DMS79 (cell line): ENCODE measurements at places on chromosomes 16 and 17.

DNA sequence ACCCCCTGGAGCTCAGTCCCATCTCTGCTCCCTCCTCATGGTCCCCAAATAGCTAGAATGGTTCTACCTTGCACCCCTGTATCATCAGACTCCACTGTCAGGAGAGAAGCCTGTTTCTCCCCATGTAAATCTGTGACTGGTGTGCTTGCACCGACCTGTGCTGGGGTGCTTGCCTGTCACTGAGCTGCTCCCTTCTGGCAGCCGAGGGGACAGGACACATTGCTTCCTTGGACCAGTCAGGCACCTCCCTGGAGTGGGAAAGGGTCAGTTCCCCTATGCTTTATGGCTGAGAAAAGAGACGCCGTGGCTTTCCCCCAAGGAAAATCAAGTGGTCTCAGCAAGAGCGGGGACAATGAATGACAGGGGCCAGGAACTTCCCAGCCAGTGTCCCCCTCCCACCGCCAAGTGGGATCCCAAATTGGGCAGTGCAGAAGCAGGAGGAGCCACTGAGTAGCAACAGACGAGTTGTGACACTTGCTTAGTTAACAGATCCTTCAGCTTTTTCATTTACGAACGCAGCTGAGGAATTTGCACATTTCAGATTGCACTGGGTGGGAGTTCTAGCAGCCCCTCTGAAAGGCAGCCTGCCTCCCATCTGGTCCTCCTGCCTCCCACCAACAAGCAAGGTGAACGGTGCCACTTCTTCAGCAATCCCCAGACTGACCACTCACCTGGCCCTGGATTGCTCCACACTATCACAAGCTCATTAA is 156.4 kb downstream of the KATNIP start:
- no peak for DNase-seq

GRCh38 chr17:32807577-32807976 is 69.3 kb downstream of the MYO1D start:
- no peak for DNase-seq

DNA sequence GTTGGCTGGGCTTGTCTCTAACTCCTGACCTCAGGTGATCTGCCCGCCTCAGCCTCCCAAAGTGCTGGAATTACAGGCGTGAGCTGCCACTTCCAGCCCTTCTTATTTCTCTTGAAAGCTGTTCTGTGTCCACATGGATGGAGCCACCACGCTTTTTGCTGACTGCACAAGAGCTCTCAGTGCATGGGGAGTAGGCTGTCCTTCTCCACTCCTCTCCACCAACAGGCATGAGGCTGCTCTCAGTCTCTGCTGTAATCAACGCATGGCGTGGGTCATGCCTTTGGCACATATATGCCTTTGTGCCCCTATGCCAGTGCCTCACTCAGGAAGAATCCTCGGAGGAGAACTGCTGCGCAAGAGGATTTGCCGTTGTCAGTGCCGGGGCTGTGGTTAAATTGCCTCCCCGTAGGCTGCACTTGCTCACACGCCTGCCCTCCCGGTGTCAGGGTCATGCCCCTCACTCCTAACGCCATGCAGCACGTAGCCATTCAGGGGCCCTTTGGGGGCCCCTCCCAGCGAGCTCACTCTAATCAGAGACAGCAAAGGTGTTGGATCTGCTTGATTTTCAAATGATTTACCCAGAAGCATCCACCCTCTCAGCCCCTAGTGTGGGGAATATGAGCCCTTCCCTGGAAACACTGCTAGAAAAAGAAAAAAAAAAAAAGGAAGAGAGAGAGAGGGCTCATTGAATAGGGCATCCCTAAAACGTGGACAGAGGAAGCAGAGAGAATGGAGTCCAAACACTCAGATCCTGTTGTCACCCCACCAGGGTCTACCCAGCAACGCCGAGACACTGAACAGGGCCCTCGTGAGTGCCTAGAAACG is 47.5 kb upstream of the ZCCHC14 start:
- DNase-seq, result peak; percentile 20

DNA sequence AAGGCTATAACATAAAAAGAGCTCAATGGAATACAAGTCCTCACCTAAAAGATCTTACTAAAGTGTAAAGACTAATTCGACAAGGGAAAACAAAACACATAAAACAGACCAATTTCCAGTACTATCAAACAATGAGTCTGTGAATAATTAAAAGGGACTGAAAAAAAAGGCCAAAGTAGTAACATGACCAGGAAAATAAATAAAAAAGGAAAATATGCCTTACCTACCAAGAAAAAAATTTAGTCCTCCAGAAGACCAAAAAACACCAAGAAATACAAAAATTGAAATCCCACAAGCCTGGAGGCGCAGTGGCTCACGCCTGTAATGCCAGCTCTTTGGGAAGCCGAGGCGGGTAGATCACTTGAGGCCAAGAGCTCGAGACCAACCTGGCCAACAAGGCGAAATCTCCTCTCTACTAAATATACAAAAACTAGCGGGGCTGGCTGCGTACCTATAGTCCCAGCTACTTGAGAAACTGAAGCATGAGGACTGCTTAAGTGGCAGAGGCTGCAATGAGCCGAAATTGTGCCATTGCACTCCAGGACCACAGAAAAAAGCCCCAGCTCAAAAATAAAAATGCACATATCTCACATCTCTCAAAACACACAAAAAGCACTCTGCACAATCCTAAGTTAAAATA is 60.8 kb downstream of the TEX14 start:
- DNase-seq, result no peak

- no peak for DNase-seq
Observed at GRCh38 chr16:8934601-8935000, 29.1 kb downstream of the USP7 start.

GRCh38 chr17:16817201-16817600 is 127.2 kb downstream of the CCDC144A start:
- no peak for DNase-seq

- no peak for DNase-seq
Observed at GRCh38 chr16:53973021-53973420, 269.1 kb downstream of the FTO start.

DNA sequence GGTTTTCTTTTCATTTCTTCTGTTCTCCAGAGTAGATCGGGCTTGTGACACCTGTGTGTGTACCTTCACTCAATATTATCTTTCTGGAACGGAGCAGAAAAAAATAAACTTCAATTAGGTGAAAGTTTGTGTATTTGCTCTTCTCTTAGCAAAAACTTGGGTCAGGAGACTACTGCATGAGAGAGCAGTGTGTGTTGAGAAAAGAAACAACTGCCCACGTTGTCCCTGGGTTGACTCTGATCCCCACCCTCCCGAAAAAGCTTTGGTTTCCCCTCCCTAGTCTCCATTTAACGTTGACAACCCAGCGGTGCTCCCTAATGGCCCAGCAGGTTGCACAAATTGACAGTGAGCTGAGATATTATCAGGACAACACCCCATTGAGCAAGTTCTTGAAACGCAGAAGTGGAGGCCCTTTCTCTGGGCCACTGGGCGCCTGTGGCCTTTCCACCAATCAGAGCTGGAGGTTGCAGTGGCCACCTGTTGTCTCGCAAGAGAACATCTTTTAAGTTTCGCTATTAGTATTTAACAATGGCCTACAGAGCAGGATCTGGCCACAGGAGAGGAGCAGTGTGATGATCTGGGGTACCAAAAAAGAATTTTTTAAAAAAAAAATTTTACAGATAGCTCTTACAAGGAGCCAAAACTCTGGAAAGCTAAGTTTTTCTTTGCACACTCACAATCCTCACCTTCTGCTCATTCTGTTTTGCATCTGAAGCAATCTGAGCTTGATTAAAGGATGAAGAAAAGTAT is 1.5 kb upstream of the TOX3 start:
- DNase-seq, result peak; percentile 51

DNA sequence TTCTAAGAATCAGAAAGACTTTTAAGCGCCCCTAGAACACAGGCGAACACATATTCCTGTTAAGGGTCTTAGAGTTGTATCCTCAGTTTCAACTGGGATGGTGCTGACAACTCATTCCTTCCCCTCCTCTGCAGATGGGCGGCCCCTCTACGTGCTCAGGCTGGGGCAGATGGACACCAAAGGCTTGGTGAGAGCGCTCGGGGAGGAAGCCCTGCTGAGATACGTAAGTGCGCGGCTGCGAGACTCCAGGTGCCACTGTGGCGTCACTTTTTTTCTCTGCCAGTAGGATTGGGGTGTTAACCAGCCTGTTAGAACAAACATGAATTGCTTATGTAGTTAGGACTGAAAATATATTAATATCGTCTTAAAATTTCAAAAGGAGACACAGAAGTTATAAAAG is 62.7 kb downstream of the SEC14L1 start:
- no peak for DNase-seq
